Anterior cingulate cortex (tissue), 58 donors: ENCODE measurements at places on chromosomes 12 and 14.

GRCh38 chr14:29354486-29354885 lies 573.2 kb downstream of the PRKD1 start:
- DNase-seq = no peak

- DNase-seq = no peak
These were observed 12.4 kb downstream of the SMIM41 start for GRCh38 chr12:52091869-52092268.

DNA sequence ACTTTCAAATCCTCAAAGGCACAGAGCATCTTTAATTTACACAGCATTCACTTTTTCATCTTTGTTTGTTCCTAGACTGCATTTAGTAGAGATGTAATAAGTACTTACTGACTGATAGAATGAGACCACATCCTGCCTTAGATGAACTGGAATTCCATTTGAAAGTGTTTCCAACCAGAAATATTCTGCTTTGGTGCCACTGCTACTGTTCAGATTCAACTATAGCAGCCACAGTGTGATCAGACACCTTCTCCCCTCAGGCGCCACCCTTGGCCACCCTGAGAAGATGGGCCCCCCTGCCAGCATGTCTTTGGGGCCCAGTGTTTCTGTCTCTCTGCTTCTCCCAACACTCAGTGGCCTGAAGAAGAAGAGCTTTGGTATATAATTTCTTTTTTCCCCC lies 449.1 kb downstream of the RAD51B start:
- DNase-seq = no peak

- DNase-seq = no peak
These were observed 73.9 kb downstream of the NEDD1 start for GRCh38 chr12:96980991-96981414.

GRCh38 chr14:104284107-104284592 lies 145.8 kb downstream of the KIF26A start:
- no peak for DNase-seq

- no peak for DNase-seq
These were observed 147.5 kb upstream of the LHX5 start for GRCh38 chr12:113619202-113619601.

DNA sequence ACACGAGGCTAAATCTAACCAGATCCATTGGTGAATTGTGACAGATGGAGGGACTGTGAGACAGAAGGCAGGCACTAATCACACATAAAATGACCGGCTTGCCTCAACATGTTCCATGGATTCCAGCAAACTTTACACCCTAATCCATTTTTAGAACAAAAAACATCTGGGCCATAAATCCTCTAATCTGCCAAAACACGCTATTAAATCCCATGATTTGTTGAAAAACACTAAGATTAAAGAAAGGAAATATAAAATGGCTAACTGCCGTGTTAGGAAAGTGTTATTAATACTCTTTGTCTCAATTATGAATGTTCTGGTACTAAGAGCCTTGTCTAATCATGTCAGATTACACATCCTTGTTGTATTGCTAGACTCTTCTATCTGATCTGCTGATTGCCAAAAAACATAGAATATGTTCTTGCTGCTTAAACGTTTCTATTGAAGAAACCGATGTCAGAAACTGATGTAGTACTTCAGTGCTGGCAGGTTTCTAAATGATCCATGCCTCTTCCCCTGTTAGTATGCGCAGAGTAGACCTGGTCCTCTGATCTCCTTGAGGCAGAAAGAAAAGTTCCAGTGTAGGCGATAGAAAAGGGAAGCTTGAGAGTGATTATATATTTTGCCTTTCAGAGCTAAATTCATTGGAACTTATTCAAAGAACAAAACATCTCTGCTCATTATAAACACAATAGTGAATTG lies 384.9 kb downstream of the SOX5 start:
- DNase-seq = no peak

DNA sequence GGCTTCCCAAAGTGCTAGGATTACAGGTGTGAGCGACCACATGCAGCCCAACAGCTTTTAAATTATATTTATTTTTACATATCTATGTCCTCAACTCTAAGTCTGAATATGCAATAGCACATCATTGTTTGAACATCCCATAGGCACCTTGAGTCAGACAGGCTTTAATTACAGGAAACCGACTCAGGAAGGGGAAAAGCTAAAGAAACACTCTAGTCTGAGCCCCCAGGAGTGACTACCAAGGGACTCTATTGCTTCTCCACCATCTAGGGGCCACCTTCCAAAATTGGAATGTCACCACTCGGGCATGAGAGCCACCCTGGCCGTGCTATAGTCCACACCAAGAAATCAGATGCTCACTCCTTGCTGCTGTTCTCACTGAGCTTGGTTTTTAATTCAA lies 14.0 kb upstream of the MFAP5 start:
- DNase-seq = no peak

DNA sequence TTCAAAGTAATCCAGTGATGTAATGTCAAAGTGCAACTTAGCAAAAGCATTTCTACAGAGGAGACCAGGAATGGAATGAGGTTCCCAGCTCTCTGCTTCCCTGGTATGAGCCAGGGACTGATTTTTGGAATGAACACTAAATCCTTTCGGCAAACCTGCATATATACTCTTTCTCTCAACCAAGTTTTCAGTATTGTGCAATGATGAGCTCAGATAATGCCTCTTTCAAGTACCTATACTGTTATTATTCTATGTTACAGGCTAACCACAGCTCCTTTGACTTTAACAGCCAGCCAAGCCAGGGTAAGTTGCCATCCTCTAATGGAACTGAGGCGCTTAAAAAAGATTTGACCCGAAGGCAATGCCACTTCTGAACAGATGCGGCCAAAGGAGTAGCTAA lies 104.9 kb upstream of the FSCB start:
- no peak for DNase-seq
